Neural progenitor cell (in vitro differentiated cells): ENCODE measurements at places on chromosomes 12 and 14. TPM values are rescaled to one million over a fixed set of nuclear protein-coding genes. Genes with fewer than 3 reads are reported as not detected.

DNA sequence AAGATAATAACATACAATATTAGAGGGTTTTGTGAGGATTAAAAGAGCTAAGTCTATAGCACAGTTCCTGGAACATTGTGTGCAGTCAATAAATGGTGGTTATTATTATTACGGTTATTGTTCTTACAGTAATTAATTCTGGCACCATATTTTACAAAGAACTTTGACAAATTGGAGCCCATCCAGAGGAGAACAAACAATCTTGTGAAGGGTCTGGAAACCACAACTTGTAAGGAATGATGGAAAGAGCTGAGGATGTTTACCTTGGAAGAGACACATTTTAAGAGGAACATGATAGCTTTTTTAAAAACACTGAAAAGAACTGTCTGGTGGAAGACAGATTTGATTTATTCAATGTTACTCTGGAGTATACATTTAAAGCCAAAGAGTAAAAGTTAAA, 150.5 kb upstream of the KRR1 start:
- DNase-seq: no peak

Gene NRIP2
- total RNA-seq: 0.09 and 0.65 TPM in 2 replicates

GRCh38 chr12:55847033-55847432, 4.3 kb upstream of the MMP19 start:
- DNase-seq: no peak

DNA sequence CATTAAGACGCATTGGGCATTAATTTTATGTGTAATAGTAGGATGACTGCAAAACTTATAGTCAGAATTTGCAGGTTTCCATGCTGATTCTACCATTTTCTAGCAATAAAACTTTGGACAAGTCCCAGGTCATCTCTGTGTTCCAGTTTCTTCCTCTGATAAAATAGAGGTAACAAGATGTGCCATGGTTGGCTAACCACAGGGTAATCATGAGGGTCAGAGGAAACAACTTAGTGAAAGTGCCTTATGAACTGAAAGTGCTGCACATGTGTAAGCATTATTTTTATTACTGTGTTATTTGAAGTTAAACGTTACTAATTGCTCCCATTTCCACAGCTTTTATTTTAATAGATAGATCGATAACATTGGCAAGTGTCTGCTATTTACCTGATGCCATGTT, 21.1 kb downstream of the SMCO2 start:
- DNase-seq: no peak

- no peak for DNase-seq
These were observed 27.3 kb upstream of the ITPK1 start for GRCh38 chr14:93142854-93143652.

- DNase-seq: no peak
These were observed 107.3 kb downstream of the SAMD4A start for GRCh38 chr14:54674046-54674741.

Gene MYO1H
- not detected in 2 replicates for total RNA-seq

DNA sequence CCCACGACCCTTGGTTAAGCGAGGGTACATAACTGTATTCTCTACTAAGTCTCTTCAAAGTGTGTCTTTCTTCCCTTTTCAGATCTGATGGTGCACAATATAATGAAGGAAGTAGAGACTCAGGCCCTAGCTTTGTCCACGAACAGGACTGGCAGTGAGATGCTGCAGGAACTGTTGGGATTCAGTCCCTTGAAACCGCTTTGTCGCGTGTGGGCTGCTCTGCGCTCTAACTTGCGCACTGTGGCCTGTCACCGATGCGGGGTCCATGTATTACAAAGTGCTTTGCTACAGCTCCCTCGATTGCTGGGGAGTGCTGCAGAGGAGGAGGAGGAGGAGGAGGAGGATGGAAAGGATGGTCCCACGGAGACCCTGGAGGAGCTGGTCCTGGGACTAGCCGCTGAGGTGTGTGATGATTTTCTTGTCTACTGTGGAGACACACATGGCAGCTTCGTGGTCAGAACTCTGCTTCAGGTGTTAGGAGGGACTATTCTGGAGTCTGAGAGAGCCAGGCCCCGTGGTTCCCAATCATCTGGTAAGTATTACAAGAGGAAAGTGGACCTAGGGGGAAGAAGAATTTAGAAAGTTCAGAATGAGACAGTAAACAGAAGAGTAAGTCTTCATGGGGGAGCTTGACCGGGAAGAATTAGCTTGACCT, 803 bp downstream of the NOP9 start:
- DNase-seq: no peak

- DNase-seq: no peak
These were observed 174.7 kb upstream of the HIF1A start for GRCh38 chr14:61520576-61520975.

- DNase-seq: no peak
These were observed 28.0 kb downstream of the BDKRB1 start for GRCh38 chr14:96284008-96284407.

Gene SINHCAF
- total RNA-seq: 432 and 1,260 TPM in 2 replicates

- DNase-seq: no peak
These were observed 34.9 kb downstream of the SLC11A2 start for GRCh38 chr12:50991291-50991690.

Gene APOF
- total RNA-seq: not detected in 2 replicates

GRCh38 chr12:122201381-122201780, 2.1 kb upstream of the B3GNT4 start:
- DNase-seq: no peak

DNA sequence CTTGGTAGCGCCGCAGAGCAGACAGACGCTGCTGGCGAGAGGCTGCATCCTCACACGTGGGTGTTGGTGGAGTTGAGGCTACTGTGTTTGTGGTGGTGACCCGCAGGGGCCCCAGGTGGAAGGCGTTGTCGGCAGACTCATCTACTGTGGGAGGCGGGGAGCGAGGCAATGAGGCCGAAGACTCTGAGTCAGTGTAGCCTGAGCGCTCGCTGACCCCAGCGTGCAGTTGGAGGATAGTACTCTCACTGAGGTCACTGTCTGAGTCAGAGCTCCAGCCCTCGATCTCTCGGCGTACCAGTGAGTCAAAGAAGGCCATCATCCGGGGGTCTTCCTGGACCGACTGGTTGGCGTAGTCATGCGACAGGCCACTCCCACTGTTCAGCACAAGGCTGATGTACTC, 76.0 kb upstream of the ACTN1 start:
- DNase-seq: no peak

GRCh38 chr12:19761463-19761862, 322.2 kb downstream of the AEBP2 start:
- DNase-seq: no peak

DNA sequence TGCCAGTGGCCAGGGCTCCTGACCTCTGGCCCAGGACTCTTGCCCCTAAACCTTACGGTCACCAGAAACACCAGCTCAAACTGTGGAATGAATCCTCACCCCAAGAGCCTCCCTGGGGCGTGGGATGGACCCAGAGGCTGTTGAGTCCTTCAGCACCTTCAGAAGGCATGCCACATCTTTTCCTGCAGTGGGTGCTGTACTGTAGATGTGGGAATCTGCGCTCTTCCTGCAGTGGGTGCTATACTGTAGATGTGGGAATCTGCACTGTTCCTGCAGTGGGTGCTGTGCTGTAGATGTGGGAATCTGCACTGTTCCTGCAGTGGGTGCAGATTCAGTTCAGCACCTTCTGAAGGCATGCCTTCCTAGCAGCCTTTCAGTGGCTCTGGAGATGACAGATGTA, 1.2 kb downstream of the KRT82 start:
- no peak for DNase-seq

- no peak for DNase-seq
These were observed 138.9 kb downstream of the PLXNC1 start for GRCh38 chr12:94287245-94287628.

DNA sequence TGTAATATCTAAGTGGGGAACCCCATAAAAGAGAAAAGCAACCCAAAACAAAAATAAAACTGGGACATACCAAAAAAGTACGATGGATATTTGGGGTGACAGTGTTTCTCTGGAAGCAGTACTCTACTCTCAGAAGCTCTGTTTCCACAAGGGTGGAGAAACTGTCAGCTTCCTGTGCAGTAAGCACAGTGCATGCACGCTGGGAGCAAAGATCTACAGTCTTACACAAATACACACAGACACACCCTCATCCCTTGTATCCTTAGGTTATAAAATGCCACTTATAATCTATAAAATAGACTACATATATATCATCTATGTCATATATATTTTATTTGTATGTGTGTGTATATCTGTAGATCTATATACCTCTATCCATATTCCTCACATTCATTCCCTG, 225.8 kb upstream of the SOX5 start:
- DNase-seq: no peak

DNA sequence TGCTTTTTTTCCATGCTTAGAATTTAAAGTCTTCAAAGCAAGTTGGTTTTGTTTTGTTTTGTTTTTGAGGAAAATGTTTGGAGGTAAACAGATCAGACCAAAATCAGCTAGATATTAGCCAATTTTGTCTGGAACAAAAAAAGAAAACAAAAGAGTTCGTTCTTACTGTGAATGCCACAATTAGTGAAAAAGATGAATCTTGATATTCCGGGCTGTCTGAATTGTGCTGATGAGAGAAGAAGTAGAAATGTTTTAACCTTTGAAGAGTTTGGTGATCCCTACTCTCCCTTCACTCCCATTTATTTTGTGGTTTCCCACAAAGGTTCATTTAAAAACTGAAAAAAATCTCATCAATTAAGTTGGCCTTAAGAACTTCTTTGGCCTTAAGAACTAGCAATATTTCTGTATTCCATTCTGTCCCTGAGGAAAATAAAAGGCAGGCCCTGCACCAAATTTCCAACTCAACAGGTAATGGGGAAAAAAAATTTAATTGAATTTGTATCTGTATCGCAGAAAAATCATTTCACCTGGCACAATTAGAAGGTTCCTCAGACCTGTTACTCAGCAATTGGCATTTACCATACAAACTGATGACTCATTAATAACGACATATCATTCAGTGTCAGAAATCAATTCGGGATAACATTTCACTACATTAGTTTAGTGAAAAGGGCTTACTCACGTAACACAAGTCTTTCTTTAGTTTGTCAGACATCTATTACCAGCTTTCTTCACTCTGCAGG, 562 bp upstream of the GLIPR1L2 start:
- DNase-seq: no peak

DNA sequence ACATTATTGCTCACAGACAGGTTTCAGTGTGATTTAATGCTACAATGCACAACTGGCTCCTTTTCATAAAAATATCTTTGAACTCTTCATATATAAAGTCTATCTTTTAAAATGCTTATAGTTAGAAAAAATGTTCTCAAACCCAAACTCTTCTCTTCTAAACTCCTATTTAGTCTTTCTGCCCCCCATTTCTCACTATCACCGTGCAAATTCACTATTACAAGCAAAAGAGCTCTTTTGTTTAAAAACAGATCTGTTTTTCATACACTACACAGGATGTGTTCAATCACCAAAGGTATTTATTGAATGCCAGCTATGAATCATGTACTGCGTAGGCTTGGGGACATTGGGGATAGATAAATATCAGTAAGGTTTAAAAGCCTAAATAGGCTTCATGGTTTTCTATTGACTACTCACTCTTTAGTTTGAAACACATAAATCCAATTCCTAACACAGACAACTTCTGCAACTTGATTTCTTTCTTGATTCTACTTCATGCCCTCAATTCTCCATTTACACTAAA, 692.3 kb downstream of the C12orf50 start:
- DNase-seq: no peak

DNA sequence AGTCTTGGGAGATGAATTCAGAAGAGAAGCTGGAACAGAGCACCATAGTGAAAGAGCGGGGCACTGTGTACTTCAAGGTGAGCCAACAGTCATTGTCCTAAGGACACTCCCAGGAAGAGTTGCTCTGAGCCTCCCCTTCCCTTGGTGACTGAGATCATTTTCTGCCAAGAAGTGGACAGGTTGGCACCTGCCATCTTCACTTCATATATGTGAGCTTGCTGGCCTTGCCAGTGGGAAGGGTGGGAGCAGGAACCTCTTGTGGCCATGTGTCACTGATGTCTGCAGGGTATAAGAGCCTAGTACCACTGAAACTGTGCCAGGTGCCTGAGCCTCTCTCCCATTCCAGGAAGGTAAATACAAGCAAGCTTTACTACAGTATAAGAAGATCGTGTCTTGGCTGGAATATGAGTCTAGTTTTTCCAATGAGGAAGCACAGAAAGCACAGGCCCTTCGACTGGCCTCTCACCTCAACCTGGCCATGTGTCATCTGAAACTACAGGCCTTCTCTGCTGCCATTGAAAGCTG, 5.3 kb downstream of the FKBP4 start:
- no peak for DNase-seq

- peak; percentile 64 for DNase-seq
These were observed 8.8 kb upstream of the GNPTAB start for GRCh38 chr12:101839324-101840283.

DNA sequence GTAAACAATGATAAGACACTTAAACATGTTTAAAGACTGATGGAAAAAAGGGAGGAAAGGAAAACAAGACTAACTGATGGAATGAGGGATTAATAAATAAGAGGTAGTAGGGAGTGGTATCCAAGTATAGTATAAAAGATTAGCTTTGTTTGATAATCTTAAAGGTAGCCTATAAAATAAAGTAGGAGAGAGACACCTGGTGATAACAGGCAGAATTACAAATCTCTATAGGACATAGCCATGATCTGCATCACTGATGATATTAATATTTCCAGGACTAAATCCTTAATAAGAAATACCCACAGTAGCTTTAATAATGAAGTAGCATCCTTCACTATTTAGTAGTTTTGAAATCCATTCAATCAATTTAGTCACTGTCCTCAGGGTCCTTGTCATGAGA, 30.4 kb downstream of the DLGAP5 start:
- DNase-seq: no peak

DNA sequence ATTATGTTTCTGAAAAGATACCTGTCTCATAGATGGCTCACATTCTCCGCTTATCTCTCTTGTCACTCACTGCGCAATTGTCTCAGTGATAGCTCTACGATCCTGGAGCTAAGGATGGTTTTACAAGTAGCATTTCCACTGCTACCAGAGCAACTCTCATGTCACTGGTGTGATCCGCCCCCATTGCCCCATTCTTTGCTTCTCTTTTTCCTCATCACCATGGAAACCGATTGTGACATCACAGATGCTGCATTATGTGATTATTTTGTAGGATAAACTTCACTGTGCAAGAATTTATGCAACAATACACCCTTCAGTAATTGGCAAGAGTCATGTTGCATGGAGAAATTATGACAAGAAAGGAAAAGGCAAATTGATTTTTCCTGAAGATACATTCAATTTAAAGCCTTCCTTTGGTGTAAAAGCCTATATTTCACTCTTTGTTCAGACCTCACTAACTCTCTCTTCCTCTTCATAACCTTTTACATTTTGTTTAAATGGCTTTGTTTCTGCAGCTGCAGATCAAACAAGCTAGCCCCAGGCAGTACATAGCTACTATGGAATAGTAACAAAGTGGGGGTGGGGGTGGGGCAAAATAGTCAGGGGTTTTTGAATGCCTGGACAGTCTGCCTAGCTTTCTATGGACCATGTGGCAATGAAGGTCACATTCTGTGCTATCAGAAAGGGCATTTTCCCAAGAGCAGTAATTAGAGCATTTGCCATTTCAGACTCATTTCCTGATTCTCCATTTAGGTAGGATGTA, 539.8 kb downstream of the NRXN3 start:
- DNase-seq: no peak

DNA sequence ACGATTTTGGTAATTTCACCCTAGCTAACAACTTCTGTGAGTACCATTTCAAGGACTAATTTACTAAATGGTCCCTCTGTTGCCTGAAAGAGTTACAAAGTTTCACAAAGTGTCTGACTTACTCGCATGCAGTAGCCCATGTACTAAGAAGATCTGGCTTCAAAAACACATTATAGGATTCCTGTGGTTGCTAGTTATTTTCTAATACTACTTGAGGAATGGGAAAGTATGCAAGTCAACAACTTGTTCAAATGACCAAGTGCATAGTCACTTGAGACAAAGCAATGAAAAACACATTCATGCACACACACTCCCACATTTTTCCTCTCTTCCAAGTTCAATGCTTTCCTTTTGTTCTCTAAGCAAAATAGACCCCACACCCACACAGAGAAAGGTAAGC, 219.7 kb upstream of the TMPO start:
- DNase-seq: no peak
